Astrocyte (in vitro differentiated cells and primary cell): ENCODE measurements at places on chromosomes 11 and 22. TPM values are rescaled to one million over a fixed set of nuclear protein-coding genes. Genes with fewer than 3 reads are reported as not detected.

ADAMTS8 gene
- total RNA-seq, result 0.17 and 0.20 TPM in 2 replicates

WBP2NL gene
- not detected in 2 replicates for total RNA-seq

CHRM4 gene
- total RNA-seq, result 0.27 and 0.43 TPM in 2 replicates

RBFOX2 gene
- 169 and 177 TPM in 2 replicates for total RNA-seq

SLCO2B1 gene
- 2.6 and 5.0 TPM in 2 replicates for total RNA-seq

MRGPRD gene
- not detected in 2 replicates for total RNA-seq

POU2AF3 gene
- total RNA-seq, result 0.27 TPM in 1 of 2 replicates, not detected in the other
